ENCODE measurements at places on chromosomes 2 and 18.

GRCh38 chr2:12884713-12885282 lies 168.1 kb downstream of the TRIB2 start:
- DNase-seq = no peak

- no peak for DNase-seq
These were observed 287.4 kb downstream of the PRKCE start for GRCh38 chr2:45938649-45939511.

DNA sequence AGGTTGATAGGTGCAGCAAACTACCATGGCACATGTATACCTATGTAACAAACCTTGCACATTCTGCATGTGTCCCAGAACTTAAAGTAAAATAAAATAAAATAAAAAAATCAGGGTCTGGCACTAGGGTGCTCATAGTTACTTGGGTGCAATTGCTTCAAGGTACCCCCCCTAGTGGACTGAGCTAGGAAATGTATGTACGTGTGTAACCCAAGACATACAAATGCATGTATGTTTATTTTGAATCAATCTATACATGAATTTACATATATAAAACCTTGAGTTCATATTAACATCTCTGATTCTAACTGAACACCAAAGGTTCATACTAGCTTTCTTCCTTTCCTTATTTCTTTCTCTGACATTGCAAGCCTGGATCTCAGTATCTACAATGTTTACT lies 51.5 kb downstream of the USP37 start:
- no peak for DNase-seq

DNA sequence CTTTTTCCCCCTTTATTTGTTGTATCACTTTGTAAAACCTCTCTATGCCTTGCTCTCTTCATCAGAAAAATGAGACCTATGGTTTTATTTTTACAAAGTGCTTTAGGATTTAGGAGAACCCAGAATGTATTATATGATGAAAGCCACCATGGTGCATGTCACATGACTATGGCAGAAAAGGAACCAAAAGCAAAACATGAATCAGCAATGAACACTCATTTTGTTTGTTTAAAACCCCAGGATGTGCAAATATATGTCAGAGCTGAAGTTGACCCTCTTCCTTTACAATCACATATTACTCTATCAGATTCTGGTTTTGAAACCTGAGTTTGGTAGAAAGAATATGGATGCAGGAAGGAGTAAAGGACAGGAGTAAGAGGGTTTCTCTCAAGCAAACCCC lies 70.0 kb downstream of the FIGN start:
- no peak for DNase-seq

- no peak for DNase-seq
These were observed 3.0 kb upstream of the SKOR2 start for GRCh38 chr18:47254341-47254939.

DNA sequence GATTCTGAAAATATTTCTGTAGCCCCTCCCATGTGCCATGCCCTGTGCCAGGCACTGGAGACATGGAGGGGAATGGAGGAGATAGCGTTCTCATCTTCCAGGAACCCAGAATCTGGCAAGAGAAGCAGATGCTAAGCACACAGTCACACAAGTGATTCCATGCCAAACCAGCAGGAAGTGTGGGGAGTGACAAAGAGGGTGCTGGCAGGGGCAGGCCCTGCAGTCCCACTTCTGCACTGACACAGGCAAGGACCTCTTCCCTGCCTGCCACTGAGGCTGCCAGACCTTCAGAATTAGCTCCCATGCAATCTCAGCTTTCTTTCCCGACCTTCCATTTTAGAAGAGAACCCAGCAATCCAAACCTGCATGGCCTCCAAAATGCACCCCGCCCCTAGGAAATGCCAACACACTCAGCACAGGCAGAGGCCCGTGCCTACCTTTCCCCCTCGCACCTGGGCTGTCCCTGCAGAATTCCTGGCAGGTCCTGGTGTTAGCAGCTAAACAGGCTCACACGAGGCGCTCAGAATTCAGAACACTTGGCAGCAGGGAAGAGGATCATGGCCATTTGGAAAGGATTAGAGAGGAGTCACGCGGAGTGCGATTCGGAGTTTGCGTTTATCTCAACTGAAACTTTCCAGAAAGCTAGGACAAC lies 155.3 kb downstream of the MSH2 start:
- DNase-seq = no peak

DNA sequence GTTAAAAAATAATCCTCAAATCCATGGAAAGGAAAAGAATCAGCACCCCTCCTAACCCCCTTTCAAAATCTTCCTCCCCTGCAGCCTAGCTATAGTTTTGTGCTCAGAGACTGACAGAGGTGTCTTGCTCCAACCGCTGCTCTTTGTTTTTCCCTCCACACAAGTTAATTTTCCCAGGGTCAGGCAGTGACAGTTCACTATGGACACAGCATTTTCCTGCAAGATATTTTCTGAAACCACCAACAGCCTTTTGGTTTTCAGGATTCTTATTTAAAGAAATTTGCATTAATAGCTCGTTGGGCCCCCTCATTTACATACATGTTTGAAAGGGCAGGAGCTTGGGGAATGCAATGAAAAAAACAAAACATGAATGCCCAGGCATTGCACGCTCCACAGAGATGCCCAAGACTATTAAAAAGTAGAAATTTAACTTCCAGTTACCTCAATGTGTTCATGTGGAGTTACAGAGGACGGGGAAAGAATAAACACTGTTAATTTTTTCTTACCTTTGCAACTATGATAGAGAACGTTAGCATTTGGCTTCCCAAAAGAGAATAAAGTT lies 71.4 kb upstream of the CXCR4 start:
- DNase-seq = no peak

DNA sequence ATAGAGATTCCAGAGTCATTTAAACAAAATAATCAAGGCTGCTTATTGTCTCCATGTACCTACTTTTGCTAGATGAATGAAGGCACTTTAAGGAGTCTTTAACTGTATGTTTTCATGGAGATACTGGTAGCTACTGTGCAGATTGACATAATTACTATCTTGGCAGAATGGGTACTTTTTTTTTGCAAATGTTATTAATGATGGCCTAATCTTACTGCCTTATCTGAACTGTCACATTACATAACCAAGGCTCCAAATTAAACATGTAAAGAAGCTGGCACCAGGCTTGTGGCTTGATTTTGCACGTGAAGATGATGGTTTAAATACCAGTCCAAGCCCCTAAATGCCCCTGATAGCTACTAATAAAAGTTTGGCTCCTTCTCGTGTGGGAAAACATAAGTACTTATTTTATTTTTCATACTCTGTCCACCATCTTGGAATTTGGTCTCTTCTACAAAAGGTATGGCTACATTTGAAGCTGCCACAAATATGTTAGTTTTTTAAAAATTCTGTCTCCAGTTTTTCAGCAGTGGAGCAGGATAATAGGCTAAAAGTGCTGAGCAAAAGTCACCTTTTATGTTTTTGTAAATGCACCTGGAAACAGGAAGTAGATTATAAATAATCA lies 4.1 kb downstream of the TRIB2 start:
- no peak for DNase-seq

DNA sequence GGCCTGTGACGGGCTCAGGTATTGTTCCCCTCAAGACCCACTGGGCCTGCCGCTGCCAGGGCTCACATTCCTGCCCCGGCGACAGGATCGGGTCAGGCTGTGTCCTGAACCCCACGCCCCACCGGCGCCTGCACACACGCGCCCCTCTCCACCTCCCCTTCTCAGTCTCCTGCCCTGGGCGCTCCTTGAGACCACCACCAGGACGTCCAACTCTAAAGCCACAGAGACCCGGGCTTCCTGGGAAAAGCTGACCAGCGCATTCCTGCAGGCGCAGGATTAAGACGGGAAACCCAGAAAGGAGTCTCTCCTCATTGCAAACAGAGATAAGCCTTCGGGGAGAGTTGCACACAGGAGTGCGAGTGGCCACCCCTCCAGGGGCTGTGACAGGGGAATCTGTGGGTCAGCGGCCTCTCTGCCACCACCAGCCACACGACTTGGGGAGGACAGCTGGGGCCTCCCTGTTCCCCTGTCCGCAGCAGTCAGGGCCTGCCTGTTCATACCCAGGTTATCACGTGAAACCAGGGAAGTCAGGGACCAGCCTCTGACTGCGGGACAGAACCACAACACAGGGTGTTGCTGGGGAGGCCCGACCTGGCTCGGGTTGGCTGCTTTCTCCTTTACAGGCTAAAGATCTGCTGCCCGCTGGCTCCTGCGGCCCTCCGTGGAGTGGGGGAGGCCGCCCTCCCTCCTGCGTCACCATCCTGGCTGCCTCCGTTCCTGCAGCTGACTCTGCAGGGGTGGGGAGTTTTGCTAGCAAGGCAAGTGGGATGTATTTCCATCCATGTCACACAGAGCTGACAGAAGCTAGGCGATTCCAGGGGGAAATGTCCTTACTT lies 88.8 kb downstream of the ZCCHC2 start:
- DNase-seq = no peak

GRCh38 chr2:848099-848498 lies 102.5 kb upstream of the SNTG2 start:
- DNase-seq = no peak

GRCh38 chr2:151904807-151905206 lies 76.6 kb upstream of the ARL5A start:
- no peak for DNase-seq

DNA sequence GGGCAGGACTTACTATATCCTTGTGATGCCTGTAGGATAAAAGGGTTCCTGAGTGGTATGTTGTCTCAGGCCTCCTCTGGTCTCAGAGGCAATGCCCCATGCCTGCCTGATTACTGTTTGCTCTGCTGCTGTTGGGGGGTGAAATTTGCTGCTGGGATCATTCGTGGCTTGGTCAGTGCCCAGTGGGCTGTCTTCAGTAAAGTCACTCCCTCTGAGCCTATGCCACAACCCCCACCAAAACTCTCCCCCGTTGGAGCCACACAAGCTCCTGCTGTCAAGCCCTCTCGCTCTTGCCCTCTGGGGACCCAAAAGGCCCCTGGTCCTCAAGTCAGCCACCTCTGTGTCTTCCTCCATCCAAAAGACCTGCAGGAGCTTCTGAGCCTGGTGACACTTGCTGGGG lies 38.6 kb upstream of the TGIF1 start:
- DNase-seq = no peak

DNA sequence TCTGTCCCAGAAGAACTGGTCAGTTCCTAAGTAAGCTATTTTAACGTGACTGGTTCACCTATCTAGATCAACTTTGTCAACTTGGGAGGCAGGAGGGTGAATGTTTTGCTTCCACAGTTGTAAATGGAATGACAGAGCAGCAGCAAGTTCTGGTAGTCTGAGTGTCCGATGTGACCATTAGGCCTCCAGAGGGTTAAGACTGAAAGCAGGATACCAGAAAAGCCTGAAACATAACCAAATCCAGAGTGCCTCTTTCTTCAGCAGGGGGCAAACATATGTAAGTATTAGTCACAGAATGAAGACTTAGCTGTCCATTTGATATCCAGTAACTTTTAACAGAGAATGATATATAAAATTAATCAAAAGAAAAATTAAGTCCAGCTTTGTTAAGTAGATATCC lies 9.2 kb downstream of the HOXD3 start:
- DNase-seq = no peak

DNA sequence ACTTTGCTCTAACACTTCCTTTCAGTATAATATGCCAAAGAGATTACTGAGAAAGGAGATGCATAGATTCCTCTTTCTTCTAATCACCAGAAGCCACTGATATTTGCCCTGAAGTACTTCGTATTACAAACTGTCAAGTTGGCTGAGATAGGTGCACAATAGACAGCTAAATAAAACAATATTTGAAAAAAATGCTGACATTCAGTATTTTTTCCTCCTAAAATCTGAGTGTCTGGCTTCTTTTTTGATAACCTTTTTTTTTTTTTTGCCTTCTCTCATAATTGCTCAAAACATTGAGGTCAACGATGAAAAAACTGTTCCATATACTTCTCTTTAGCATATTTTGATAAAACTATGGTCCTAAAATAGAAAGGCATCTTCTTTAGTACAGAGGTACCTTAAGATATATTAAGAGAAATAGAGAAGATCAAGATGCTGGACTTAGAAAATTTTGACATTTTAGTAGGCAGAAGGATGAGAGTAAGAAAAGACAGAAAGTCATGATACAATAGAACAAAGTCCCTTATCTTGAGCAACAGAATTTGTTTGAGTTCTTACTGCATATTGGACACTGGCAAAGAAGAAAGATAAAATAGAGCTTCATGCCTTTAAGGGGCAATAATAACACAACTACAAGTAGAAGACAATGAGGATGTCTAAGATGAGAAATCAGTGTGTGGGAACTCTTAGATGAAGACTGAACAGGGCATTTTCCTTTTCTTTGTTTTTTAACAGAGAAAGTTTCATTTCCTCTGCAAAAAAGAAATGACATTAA lies 220.7 kb downstream of the PTH2R start:
- DNase-seq = no peak

- no peak for DNase-seq
These were observed 25.2 kb downstream of the FECH start for GRCh38 chr18:57561261-57561660.

DNA sequence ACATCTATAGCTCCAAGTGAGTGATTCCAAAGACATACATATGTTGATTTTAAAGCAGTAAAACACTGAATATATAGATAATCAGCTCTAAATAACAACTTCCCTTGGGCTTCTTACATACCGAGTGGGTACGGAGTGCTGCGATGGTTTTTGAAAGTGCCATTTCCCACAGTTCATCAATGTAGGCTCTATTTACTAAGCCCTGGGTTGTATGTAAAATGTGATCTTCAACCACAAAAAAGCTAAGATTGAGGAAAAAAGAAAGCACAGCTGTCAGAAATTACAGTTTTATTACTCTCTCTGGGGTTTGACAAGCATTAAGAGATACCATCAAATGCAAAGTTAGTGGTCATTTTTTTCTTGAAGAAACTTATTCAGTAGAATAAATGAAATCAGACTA lies 312.8 kb downstream of the EXOC6B start:
- DNase-seq = no peak

- DNase-seq = no peak
These were observed 45.9 kb upstream of the ITGA4 start for GRCh38 chr2:181411105-181411849.

DNA sequence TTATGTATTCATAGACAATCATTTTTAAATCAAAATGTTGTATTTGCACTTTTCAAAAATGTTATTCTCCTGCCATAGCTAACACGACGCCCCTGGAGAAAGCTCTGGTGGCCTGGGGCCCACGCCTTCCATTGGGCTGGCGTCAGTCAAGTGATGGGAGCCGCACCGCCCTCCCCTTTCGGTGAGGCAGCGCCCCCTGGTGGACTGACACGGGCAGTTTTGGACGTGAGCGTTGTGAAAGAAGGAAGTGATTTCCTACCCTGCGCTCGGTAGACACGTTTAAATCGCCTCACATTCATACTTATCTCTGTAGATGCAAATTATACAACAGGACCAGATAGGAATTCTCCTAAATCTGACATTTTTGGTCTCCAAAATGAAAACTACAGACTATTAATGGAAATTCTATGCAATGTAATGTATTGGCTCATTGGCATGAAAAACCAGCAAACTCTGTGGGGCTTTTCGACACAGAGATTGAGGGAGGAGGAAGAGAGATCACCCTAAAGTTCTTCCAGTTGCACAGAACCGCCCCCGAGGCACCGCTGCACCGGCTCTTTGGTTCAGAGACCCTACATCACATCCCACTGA lies 326.2 kb upstream of the SOX11 start:
- DNase-seq = no peak

GRCh38 chr18:77911971-77912605 lies 662.4 kb downstream of the GALR1 start:
- DNase-seq = no peak

- no peak for DNase-seq
These were observed 123.7 kb downstream of the ALPK2 start for GRCh38 chr18:58505181-58505580.

GRCh38 chr2:236935631-236936445 lies 149.9 kb upstream of the COPS8 start:
- no peak for DNase-seq

Data from activated CD8-positive, alpha-beta memory T cell treated with anti-CD3 and anti-CD28 coated beads for 4 hours (primary cell).